ENCODE measurements at places on chromosomes 12 and 14. TPM values are rescaled to one million over a fixed set of nuclear protein-coding genes. Genes with fewer than 3 reads are reported as not detected.

The EML5 gene
- 0.18 TPM for polyA plus RNA-seq

- H3K27me3 ChIP-seq, result peaks cover 13% of the 10 kb centered on the region
- peak overlapping the region; percentile 14 for H3K4me3 ChIP-seq
- no peaks in the 10 kb centered on the region for H3K36me3 ChIP-seq
- no peak overlapping the region for H3K27ac ChIP-seq
- H3K4me1 ChIP-seq, result peaks cover 3% of the 10 kb centered on the region
- DNase-seq, result no peak
Measured at GRCh38 chr12:13980538-13981295, 685 bp downstream of the GRIN2B start.

DNA sequence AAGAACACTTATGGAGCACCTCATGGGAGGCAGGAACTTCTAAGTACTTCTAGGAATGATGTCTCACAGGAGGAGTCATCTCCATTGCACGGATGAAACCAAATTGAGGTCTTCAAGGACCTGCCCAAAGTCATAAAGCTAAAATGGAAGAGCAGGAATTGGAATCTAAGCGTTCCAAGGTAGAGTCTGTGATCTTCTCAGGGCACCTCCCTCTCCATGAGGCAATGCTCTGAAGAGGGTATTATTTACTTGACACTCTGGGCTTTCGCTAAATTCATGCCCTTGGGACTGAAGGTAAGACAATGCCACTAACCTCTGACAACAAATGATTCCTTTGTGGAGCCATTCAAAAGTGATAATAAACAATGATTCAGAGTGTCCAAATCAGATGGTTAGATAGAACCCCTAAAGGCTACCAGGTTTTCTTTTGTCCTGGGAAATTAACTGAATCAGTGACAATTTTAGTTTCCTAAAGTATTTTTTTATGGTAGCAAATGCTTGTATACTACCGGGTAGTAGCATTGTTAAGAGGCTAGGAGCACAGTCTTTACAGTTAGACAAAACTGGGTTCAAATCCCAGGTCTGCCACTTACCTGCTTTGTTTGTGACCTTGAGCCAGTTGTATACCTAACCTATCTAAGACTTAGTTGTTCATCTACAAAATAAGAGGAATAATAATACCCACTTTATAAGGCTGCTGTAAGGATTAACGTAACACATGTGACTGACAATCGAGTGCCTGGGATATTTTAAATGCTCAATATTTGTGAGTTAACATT is 12.3 kb downstream of the HMGA2 start:
- no peak overlapping the region for H3K4me3 ChIP-seq
- DNase-seq, result no peak
- H3K27me3 ChIP-seq, result no peaks in the 10 kb centered on the region
- no peaks in the 10 kb centered on the region for H3K36me3 ChIP-seq
- H3K27ac ChIP-seq, result no peak overlapping the region
- H3K4me1 ChIP-seq, result no peaks in the 10 kb centered on the region

The RNASE1 gene
- polyA plus RNA-seq, result 32.6 TPM

GRCh38 chr12:26402648-26403047 is 207.3 kb downstream of the SSPN start:
- no peaks in the 10 kb centered on the region for H3K27me3 ChIP-seq
- peaks cover 3% of the 10 kb centered on the region for H3K4me1 ChIP-seq
- no peak overlapping the region for H3K27ac ChIP-seq
- H3K36me3 ChIP-seq, result peaks cover 11% of the 10 kb centered on the region
- H3K4me3 ChIP-seq, result no peak overlapping the region
- no peak for DNase-seq

DNA sequence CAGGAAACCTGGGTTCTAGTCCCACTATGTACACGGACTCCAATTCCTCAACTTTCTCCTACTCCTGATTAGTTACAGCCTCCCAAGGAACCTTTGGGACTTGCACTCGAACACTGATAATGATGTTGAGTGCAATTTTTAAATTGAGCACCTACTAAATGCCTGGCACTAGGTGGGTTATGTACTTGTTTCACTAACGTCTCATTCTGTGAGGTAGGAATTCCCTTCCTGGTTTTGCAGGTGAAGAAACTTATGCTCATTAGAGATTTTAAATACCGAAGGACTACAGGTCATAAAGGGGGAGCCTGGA is 536 bp downstream of the PARPBP start:
- peak overlapping the region; percentile 73 for H3K4me3 ChIP-seq
- no peaks in the 10 kb centered on the region for H3K27me3 ChIP-seq
- peaks cover 11% of the 10 kb centered on the region for H3K4me1 ChIP-seq
- peaks cover 5% of the 10 kb centered on the region for H3K36me3 ChIP-seq

The ZNF605 gene
- 1.2 TPM for polyA plus RNA-seq

Measured in liver (tissue), 10 donors.